ENCODE measurements at places on chromosomes 13 and 19.

DNA sequence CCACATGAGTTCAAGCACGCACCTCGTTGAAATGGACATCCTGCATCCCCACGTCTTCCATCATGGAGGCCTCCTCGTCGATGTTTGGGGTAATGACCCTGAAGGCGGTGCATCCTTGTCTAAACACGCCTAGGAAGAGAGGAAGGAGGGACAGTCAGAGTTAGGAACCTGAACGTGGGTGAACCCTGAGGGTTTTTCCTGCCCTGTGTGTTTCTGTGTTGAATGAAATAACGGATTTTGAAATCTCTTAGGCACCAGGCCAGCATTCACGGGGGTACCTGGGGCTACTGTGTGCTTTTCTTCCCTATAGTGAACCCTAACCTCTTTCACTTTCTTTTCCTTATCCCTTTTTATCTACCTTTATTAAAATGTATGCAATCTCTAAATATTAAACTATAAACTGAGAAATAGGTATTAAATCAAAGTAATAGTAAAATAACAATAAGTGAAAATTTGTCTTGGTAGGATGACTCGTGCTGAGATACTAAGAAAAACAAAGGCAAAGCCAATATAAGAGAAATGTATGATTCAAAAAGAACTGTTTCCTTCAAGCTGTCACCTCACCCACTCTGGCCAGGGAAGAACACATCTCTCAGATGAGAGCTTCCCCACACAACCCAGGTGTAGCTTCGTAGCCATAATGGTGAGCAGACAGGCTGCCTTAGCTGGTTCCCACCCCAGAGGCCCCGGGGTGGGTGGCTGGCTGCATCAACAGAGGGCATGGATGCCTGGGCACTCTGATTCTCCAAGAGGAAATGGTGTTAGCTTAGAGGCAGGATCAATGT is 72.1 kb upstream of the SLC15A1 start:
- DNase-seq: no peak

GRCh38 chr13:24040835-24041234 is 119.7 kb upstream of the SPATA13 start:
- no peak for DNase-seq

GRCh38 chr19:40862785-40863184 is 12.5 kb upstream of the CYP2A6 start:
- DNase-seq: peak; percentile 28

DNA sequence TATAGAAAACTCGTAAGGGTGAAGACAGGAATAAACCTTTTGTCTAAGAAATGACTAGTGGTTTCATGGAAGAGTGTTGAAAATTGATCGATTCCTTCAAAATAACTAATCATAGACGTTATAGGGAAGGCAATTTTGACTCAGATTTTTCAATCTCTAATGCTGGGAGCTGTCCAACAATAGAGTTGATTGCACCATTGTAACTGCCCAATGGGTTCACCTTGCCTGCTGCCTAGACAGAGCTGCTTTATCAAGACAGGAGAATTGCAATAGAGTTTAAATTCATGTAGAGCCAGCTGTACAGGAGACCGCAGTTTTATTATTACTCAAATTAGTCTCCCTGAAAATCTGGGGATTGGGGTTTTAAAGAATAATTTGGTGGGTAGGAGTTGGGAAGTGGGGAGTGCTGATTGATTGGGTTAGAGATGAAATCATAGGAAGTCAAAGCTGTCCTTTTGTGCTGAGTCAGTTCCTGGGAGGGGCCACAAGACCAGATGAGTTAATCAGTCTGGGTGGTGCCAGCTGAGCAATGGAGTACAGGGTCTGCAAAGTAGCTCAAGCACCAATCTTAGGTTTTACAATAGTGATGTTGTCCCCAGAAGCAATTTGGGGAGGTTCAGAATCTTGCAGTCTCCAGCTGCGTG is 16.8 kb upstream of the ADGRE2 start:
- DNase-seq: no peak

DNA sequence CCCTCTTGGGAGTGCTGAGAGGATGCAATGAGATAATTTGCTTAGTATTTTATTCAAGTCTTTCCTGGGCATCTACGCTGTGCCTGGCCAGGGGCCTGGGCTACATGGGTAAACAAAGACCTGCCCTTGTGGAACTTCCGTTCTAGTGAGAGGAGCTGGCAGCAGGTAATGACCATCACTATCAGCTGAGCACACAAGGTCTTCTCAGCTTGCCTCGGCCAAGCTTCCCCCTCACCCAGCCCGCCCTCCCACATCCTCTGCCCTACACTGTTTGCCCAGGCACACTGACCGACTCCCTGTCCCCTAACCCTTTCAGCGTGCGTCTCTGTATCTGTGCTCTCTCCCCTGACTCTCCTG is 8.6 kb upstream of the FKRP start:
- DNase-seq: no peak

All from cardiac fibroblast (primary cell).